NCI-H2029 (cell line): ENCODE measurements at places on chromosomes 12 and 14.

DNA sequence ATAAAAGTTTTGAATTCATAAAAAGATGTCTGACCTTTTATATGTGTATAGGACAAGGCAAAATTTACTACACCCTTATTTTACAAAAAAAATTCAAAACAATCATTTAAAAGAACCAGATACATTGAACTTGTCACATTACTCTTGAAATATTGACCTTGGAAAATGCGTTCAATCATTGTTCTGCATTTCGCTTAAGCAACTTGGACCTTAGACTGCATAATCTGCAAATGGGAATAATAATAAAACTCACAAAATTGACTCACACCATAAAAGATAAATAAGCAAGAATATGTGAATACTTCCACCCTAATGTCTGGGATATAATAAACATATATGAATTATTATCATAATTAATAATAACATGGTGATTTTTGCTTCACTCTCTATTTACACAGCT lies 69.4 kb upstream of the PTPRB start:
- DNase-seq = no peak

DNA sequence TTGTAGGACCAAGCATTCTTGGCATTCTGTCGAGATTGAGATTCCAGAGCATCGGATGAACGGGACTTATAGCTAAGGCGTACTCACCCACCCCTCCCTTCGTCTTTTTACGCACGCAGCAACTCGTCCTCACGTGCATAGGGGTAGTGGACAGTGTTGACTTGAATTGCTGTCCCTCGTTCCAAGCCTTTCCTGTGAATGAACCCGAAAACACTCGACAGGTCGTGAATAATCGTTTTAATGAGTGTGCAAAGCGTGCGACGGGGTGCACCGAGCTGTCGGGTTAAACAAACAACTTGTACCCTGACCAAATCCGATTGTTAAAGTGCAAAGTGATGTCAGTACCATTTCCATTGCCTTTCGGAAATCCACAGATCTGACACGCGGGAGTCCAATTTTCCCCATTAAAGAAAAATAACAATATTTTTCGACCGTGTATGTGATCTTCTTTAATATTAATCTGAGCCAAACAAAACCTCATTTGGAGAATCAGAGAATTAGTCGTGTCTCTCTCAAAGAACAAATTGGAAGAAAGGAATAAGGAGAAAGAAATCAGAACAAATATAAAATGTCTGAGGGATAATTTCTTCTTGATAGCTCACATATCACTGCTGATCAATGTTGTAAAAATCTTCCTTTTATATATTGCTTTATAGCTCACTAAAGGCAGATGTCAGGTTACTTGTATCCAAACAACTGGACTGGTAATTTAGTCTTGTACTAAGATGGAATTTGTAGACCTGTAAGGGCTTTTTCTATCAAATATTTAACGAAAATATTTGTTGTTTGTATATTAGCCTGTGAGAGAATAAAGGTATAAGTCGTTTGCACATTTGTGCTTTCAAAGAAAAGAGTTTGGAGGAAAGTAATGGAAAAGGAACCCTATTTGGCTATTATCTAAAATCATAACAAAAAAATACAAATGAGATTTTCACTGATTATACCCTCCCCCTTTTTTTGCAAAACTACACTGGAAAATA lies 11.8 kb downstream of the FOXG1 start:
- DNase-seq = no peak

GRCh38 chr14:75917946-75918335 lies 63.9 kb downstream of the TGFB3 start:
- no peak for DNase-seq

GRCh38 chr14:47194055-47194454 lies 481.4 kb downstream of the MDGA2 start:
- DNase-seq = no peak

GRCh38 chr12:39622306-39622705 lies 2.7 kb upstream of the ABCD2 start:
- no peak for DNase-seq

GRCh38 chr12:113088037-113088436 lies 31.5 kb downstream of the DTX1 start:
- DNase-seq = no peak

DNA sequence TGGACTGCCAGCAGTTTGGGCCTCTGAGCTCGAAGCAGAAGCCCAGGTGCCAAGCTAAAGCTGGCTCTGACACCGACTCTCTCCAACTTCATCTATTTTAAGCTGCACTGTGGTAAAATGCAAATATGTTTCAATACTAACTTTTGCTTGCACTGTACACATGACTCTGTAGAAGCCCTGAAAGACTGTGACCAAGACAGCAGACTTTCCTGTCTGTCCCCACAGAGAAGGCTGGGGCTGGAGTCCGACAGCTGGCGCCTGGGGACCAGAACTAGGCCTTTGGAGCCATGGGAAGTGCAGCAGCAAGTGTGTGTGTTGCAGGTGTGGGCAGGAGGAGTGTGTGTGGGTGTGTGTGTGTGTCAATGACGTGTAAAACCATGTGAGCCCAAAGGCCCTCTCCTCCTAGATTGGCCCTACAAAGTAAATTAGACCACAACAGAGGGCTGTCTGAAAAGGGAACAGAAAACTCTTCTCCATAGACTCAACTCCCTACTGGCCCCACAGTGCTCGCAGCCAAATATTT lies 16.4 kb upstream of the RAB35 start:
- no peak for DNase-seq

- no peak for DNase-seq
Observed at GRCh38 chr14:49923442-49923841, 30.6 kb downstream of the ARF6 start.

DNA sequence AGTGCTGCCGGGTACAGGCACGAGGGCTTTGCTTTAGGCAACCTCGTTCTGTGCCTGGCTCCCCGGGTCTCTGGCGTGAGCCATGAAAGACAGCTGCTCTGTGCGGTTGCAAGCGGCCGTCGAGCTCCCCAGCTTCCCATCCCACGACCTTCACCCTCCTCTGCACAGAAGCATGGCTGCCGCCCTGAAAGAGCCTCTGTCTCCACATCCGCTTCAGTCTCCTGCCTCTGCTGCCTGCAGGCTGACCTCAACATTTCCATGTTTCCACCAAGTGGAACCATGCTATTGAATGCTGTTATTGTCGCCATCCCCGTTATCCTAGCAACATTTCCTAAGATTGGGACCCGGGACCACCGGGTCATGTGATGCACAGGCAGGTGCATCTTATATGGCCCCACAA lies 57.1 kb downstream of the KDM2B start:
- no peak for DNase-seq

- DNase-seq = no peak
Observed at GRCh38 chr14:27672047-27672446, 1074.2 kb upstream of the NOVA1 start.

- peak; percentile 75 for DNase-seq
Observed at GRCh38 chr12:106645074-106645421, 62.2 kb downstream of the RFX4 start.

DNA sequence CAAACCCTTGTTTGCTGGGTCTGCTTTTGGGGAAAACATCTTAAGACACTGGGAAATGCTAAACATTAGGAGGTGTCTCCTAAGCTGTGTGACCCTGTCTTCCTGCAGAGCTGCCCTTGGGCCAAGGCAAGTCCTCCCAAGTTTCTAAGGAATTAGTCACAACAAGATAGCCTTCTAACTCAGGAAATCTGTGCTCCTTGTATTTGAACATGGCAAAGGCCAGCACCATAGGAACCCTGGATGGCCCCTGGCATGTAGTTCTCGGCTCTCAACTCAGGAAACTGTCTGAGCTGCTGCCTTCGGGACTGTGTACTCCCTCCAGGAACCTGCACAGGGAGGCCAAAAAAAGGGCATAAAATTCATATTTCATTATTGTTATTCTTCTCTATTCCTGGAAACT lies 37.6 kb upstream of the LTBP2 start:
- DNase-seq = no peak

DNA sequence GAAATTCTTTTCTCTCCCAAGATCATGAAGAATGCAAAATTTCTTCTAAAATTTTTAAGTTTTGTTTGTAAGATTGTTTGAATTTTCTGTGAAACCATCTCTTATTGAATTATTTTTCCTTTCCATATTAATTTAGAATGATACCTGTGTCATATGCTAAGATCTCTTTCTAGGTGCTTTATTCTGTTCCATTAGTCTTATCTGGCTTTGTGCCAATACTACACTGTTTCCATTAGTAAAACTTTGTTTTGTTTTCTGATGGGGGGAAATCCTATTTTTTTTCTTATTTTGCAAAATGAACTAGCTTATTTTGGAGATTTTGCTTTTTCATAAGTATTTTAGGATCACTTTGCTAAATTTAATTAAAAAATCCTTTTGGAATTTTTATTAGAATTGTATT lies 193.9 kb downstream of the FUT8 start:
- no peak for DNase-seq

DNA sequence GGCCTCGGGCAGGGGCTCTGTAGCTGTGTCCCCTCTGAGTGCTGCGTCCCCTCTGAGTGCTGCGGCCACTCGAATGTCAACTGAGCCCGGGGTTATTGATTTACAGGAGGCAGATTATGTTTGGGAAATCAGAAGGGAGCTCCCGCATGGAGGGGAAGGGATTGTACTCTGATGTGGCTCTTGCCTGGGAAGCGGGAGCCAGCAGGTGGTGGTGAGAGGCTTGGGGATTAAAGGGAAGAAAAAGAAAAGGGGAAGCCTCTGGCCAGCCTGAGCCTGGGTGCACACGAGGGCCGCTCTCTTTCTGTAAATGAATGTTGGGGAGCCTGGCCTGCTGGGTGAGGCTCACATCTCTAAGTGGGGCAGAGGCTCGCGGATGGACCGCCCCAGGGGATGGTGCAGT lies 143.7 kb downstream of the AACS start:
- no peak for DNase-seq

GRCh38 chr14:36655963-36656686 lies 5.5 kb upstream of the PAX9 start:
- no peak for DNase-seq

DNA sequence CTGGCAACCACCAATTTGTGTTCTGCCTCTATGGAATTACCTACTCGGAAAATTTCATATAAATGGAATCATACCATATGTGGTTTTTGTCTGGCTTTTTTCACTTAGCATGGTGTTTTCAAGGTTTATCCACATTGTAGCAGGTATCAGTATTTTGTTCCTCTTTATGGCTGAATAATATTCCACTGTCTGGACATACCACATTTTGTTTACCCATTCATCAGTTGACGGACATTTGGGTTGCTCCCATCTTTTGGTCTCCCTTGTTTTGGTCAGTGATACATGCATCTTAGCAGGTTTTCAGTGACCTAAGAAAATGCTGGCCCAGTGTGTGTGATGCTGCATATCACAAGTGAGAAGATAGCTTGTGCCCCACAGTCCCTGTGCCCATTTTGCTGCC lies 21.2 kb downstream of the CALM1 start:
- DNase-seq = no peak

DNA sequence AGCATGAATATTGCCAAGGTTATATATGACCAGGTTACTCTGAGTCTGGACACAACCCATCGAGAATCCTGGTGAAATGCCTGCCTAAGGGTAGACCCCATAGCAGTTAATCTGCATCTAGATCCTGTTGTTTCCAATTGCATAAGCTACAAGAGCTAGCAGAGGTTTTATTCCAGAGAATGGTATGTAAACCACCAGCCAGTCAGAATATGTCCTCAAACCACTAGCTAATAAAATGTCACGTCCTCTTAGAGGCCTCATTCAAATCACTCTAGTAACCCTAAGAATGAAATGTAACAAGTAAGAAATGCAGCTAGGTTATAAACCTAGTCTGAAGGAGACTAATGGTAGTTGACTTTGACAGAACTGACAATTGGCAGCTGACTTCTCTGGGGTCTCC lies 9.0 kb upstream of the YLPM1 start:
- DNase-seq = no peak

GRCh38 chr12:85572956-85573355 lies 263.3 kb downstream of the RASSF9 start:
- DNase-seq = no peak

- DNase-seq = no peak
Observed at GRCh38 chr12:39235990-39236767, 206.7 kb downstream of the KIF21A start.

- no peak for DNase-seq
Observed at GRCh38 chr14:101763941-101764709, 2.6 kb downstream of the PPP2R5C start.

GRCh38 chr12:40222247-40222646 lies 2.5 kb upstream of the LRRK2 start:
- no peak for DNase-seq

DNA sequence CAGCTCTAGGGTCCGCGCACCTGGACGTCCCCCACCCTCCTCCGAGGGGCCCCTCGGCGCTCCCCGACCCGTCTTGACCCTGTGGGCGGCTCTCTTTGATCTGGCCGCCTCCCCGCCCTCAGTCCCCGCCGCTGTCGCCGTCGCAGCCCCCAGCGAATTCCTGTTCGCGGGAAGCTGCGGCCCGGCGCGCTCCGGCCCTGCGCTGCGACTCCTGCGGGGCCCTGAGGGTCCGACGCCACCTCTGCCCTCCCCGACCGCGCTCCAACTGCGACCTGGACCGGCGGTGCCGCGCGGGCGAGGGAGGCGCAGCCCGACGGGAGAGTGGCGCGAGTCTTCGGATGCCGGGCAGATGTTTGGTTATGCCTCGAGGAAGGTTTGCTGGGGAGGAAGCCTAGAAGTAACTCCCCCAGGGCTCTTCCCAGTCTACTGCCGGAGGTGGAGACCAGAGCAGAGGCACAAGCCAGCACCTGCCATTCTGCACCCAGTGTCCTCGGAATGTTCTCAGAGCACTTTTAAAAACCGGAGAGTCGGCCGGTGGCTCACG lies 440 bp upstream of the ISM2 start:
- DNase-seq = no peak

- DNase-seq = no peak
Observed at GRCh38 chr12:95520816-95521215, 30.5 kb downstream of the USP44 start.

DNA sequence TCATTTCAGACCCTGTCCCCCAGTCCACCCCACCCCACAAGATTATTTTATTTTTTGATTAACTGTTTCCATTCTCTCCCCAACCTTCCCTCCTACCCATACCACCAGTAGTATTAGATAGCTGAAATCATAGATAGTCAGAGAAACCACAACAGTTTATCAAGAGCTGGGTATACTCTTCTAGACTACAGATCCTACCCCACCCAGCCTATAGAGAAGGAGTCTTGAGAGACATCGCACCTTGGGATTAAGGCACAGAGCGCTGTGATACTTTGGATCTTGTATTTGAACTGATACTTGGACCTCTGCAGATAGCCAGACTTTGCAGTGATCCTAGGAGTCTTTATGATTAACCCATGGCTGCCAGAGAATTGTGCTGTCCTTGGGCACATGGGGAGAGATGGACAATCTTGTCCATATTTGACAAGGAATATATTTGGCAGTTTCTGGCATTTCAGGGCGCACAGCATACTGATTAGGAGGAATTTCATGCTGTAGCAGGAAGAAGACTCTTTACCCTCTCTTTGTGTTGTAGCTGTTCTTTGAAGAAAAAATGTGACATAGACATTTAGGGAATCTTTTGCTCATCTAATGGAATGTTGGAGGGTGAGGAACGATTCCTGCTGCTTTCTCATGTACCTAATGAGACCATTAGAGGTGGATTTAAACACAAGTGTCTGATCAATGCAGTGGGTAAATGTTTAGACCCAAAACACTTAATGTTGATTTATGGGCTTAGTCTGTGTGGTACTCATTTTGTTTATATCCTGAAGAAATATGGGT lies 982 bp downstream of the RBMS2 start:
- DNase-seq = no peak

- no peak for DNase-seq
Observed at GRCh38 chr14:80172375-80173051, 38.8 kb downstream of the DIO2 start.
